HFFc6 (cell line): ENCODE measurements at places on chromosomes 16 and 17.

- no peaks in the 10 kb centered on the region for H3K36me3 ChIP-seq
- peaks cover 7% of the 10 kb centered on the region for H3K27me3 ChIP-seq
- H3K4me1 ChIP-seq = peaks cover 7% of the 10 kb centered on the region; the same call in 1 of the 2 replicates
- DNase-seq = no peak
- no peak overlapping the region for H3K27ac ChIP-seq
Measured at GRCh38 chr16:67016681-67017420, 12.1 kb upstream of the CBFB start.

DNA sequence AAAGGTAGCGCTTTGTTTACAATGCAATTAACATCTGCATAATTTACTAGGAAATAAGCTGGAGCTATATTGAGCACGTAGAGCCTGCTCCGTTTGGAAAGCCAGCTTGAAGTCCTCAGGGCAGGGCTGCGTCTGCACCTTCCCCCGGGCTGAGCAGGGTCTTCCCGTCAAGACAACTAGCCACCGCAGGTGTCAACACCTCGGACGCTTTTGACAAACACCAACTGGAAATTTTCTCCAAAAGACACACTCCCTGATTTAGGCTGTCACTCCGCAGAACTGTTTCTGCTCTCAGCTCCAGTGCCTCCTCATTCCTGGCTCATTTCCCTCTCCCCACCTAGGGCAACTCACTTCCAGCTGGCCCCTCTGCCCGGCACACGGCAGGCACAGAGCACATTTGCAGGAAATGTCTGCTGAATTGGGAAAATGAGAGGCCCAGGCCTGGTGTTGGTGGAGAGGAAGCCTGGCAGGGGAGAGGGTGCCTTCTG is 170.3 kb downstream of the MAF start:
- H3K36me3 ChIP-seq = no peaks in the 10 kb centered on the region
- H3K4me3 ChIP-seq = no peak overlapping the region
- H3K27me3 ChIP-seq = peaks cover 1% of the 10 kb centered on the region; the same call in 1 of the 2 replicates
- H3K27ac ChIP-seq = no peak overlapping the region
- no peaks in the 10 kb centered on the region for H3K4me1 ChIP-seq

DNA sequence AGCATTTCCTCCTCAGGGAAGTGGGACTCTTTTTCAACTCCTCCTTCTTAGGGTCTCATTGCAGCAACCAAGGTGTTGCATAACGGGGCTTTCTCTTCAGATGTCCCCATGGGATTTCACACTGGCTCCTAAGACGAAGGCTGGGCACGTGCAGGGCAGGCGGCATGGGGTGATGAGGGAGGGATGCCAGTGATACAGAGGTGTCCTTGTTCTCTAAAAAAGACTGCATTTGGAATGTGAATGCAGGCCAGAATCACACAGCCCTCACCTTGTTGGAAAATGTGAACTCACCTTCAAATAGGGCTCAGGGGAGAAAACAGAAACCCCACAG is 105.6 kb downstream of the XYLT1 start:
- H3K27me3 ChIP-seq = peaks cover 1% of the 10 kb centered on the region; the same call in 1 of the 2 replicates
- no peak for DNase-seq
- peaks cover 87% of the 10 kb centered on the region for H3K4me1 ChIP-seq
- H3K36me3 ChIP-seq = no peaks in the 10 kb centered on the region

DNA sequence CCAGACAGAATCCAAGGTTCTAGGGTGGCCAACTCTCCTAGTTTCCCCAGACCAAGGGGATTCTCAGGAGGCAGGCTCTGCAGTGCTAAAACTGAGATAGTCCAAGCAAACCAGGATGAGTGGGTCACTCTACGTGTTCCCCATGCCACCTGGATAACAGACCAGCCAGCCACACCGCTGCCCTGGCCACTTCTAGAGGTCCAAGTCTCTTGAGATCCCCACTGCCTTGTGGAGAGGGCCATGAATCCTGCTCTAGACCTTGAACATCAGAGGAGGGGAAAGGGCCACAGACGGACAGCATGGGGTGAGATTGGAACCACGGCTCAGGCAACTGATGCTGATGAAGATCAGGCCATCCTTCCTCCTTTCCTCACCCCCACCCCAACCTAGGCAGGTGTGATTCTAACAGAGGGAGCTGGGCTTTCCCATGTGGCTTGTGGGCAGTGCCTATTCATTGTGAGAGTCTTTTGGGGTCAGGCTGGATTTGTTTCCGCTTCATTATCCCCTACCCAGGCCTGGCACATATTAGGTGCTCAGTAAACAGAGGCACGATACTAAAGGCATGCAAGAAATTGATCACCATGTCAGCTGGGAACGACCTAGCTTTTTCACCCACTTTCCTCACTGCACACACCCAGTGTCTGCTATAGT is 16.8 kb upstream of the TVP23A start:
- no peaks in the 10 kb centered on the region for H3K36me3 ChIP-seq
- no peaks in the 10 kb centered on the region for H3K4me1 ChIP-seq
- no peak overlapping the region for H3K4me3 ChIP-seq
- H3K27me3 ChIP-seq = peaks cover 49% of the 10 kb centered on the region

DNA sequence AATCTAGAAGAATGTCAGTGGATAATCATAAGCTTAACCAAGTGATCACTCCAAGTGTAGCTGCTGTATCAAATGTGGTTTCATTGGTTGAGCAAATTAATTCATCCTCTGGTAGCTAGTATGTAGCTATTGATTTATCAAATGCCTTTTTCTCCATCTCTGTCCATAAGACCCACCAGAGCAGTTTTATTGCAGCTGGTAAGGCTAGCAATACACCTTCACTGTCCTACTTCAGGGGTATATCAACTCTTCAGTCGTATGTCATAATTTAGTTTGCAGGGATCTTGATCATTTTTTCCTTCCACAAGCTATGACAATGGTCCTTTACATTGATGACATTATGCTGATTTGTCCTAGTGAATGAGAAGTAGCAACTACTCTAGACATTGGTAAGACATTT is 158.8 kb downstream of the PRKCB start:
- no peak overlapping the region for H3K4me3 ChIP-seq
- no peaks in the 10 kb centered on the region for H3K4me1 ChIP-seq
- no peak overlapping the region for H3K27ac ChIP-seq
- DNase-seq = no peak
- no peaks in the 10 kb centered on the region for H3K27me3 ChIP-seq
- H3K36me3 ChIP-seq = no peaks in the 10 kb centered on the region

- H3K27ac ChIP-seq = no peak overlapping the region
- peaks cover 18% of the 10 kb centered on the region for H3K4me1 ChIP-seq
- DNase-seq = no peak
- H3K36me3 ChIP-seq = peaks cover 7% of the 10 kb centered on the region
- H3K27me3 ChIP-seq = no peaks in the 10 kb centered on the region; the same call in 1 of the 2 replicates
- H3K4me3 ChIP-seq = no peak overlapping the region
Measured at GRCh38 chr16:71467810-71468209, 5.8 kb upstream of the ZNF23 start.

DNA sequence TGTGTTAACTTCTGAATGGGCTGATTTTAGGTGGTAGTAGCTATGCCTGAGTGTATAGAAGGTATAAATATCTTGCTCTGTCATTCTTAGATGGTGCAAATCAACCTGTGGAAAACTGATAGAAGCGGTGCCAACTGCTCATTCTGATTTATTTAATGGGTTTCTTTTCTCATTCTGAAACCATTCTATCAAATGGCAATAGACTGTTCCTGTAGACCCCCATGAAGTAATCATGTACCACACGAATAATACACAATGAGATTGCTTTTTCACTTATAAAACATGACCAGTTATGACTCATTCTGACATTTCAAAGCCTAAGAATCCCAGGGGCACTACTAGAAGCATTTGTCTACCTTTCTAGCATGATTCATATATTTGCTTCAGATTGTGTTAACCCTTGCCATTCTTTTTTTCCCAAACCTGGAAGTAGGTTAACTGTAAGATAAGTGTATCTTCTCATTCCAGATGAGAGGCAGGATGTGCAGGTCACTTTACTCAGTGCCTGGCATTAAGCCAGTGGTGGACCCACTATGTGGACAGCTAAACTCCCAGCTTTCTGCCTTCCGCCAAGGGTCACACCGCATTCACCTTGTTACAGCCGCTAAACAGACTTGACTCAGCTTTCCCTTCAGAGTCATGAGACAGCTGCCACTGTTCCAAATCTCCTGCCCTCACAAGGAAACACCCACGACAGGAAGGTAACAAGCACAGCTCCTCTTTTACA is 16.4 kb upstream of the SLC16A11 start:
- H3K4me3 ChIP-seq = no peak overlapping the region
- H3K4me1 ChIP-seq = peaks cover 25% of the 10 kb centered on the region
- H3K27me3 ChIP-seq = peaks cover 30% of the 10 kb centered on the region
- no peak overlapping the region for H3K27ac ChIP-seq
- peak; percentile 51 for DNase-seq

DNA sequence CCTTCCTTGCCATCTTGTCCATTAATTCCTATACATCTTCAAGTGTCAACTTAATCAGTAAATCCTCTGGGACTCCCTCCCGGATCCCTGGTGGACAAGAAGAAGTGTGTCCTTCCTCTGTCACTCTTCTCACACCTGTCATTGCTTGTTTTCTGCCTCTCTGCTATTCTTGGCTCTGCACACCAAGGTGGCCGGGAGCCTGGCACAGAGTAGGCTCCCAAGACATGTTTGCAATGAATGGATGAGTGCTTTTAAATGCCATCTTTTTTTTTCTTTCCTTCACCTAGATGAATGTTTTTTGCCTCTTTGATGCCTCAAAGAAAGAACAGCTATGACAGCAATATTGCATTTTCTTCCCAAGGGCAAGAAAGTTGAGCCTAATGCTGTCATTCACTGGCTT is 58.0 kb upstream of the CLEC18A start:
- no peak overlapping the region for H3K27ac ChIP-seq
- H3K4me1 ChIP-seq = peaks cover 7% of the 10 kb centered on the region; the same call in 1 of the 2 replicates
- H3K27me3 ChIP-seq = peaks cover 2% of the 10 kb centered on the region; the same call in 1 of the 2 replicates
- 0 out of 2 replicates have a peak, but pooled peaks cover 15% of the 10 kb centered on the region for H3K36me3 ChIP-seq
